Progenitor cell of endocrine pancreas (in vitro differentiated cells): ENCODE measurements at places on chromosomes 12 and 14. TPM values are rescaled to one million over a fixed set of nuclear protein-coding genes. Genes with fewer than 3 reads are reported as not detected.

DNA sequence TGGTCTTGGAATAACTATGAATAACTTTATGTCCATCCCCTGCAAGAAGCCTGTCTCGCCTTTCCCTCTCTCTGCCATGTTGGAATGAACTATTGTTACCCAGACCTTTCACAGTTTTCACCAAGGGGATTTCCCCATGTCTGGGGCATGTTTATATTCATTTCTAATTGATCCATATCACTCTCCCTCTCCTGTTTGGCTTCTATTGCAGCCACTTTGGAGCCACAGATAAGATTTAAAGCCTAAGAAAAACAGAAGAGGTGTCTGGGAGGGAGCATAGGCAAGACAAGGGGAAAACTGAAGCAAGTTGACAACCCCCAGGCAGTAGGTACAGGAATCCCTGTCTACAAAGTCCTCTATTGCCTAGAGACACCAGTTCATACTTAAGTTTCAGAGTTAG lies 41.0 kb upstream of the FOXJ2 start:
- DNase-seq, result no peak

GRCh38 chr14:100762901-100763300 lies 36.2 kb downstream of the DLK1 start:
- no peak for DNase-seq

DNA sequence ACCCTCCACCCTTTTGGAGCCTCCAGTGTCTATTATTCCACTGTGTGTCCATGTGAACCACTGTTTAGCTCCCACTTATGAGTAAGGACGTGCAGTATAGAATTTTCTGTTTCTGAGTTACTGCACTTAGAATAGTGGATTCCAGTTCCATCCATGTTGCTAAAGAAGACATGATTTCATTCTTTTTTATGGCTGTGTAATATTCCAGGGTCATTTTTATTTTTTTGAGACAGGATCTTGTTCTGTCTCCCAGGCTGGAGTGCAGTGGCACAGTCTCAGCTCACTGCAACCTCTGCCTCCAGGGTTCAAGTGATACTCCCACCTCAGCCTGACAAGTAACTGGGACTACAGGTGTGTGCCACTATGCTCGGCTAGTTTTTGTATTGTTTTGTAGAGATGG lies 31.6 kb downstream of the EML1 start:
- no peak for DNase-seq

- DNase-seq, result no peak
Observed at GRCh38 chr12:111448266-111448830, 42.6 kb downstream of the SH2B3 start.

DNA sequence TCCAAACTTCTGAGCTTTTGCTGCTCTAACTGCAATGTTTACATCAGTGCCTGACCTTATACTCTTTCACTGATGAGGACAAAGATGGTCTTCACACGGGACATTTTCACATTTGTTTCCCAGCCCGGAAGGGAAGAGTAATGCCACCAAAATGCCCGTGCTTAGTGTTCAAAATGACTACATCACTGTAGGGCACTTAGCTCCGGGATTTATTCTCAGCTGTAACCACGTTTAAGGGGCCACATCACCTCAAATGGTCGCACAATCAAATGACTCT lies 2.9 kb downstream of the GSG1 start:
- DNase-seq, result no peak

GRCh38 chr14:51845811-51846210 lies 14.6 kb upstream of the GNG2 start:
- DNase-seq, result no peak

GRCh38 chr12:68402422-68402821 lies 70.3 kb upstream of the MDM1 start:
- no peak for DNase-seq

DNA sequence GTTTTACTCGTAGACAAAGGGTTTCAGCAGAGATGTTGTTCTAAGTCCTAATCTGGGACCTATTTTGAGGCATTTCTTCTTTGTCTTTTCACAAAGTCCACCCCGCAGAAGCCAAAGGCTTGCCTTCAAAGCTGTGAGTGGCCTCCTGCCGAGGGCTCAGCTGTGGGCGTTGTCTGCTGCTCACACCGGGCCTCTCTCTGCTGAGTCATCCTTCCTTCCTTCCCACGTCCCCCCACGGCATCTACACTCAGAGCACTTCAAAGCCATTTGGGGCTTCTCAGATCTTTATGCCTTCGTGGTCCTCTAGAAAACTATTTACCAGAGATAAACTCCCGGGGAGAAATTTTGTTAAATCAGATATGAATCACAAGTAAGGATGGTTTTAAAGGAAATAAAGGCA lies 115.9 kb upstream of the TMPO start:
- no peak for DNase-seq

GRCh38 chr12:113040722-113041171 lies 15.8 kb upstream of the DTX1 start:
- no peak for DNase-seq

Gene REP15
- total RNA-seq, result 2.8 and 3.0 TPM in 2 replicates

Gene MOK
- total RNA-seq, result 34.8 and 38.7 TPM in 2 replicates
